HT-29 (cell line): ENCODE measurements at places on chromosomes 7 and 10. TPM values are rescaled to one million over a fixed set of nuclear protein-coding genes. Genes with fewer than 3 reads are reported as not detected.
A peak's percentile ranks its signal among the peaks of the same experiment; 100 is the strongest.

DNA sequence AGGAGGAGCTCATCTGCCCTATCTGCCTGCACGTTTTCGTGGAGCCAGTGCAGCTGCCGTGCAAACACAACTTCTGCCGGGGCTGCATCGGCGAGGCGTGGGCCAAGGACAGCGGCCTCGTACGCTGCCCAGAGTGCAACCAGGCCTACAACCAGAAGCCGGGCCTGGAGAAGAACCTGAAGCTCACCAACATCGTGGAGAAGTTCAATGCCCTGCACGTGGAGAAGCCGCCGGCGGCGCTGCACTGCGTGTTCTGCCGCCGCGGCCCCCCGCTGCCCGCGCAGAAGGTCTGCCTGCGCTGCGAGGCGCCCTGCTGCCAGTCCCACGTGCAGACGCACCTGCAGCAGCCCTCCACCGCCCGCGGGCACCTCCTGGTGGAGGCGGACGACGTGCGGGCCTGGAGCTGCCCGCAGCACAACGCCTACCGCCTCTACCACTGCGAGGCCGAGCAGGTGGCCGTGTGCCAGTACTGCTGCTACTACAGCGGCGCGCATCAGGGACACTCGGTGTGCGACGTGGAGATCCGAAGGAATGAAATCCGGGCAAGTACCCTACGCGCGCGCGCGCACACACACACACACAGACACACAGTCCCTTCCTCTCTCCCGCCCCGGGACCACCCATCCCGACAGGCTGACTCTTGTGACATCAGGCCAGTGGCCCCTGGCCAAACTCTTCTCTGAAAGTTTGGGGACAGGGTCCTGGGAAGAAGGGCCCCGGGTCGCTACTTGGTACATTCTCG lies 538 bp downstream of the TRIM8 start:
- DNase-seq = peak; percentile 86

DNA sequence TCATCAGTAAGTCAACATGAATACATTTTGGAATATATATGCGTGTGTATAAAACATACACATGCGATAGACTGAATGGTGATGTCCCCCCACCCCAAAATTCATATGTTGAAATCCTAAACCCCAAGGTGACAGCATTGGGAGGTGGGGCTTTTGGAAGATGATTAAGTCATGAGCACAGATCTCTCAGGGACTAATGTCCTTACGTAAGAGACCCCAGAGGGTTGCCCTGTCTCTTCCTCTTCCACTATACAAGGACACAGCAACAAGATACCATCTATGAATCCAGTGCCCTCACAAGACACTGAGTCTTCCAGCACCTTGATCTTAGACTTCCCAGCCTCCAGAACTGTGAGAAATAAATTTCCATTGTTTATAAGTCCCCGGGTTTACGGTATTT lies 22.5 kb downstream of the DRGX start:
- DNase-seq = no peak

DNA sequence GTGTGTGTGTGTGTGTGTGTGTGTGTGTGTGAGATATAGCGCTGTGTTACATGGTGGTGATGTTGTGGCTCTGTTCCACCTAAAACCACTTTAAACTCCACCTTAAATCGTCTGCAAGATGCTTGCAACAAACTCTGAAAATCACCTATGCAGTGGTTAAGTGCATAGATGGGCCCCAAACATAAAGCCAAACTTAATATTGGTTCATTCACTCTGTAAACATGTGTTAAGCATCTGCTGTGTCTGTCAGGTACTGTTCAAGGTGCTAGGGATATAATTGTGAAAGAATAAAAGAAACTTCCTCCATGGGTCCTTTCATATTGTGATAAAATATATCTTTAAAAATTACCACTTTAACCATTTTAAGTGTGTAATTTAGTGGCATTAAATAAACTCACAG lies 645.4 kb upstream of the SORCS1 start:
- DNase-seq = no peak

DNA sequence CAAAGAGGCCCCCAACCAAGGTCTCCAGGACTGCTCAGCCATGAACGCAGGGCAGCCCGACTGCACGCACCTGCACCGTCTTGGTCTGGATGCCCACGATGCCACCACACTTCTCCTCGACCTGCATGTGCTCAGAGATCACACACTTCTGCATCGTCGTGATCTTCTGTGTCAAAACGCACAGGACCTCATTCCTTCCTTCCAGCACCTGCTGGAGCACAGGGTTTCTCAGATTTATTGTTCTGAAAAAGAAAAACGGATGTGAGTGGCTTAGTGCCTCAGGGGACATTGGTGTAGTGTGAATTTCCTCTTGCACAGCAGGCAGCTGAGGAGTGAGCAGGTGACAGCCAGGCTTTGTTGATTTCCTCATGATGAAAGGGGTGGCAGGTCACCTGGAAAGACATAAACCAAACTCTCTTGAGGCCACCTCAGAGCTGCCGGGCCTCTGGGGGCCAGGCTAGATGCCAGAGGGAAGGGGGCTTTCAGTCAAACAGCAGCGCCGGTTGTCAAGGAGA lies 38.2 kb downstream of the GSDME start:
- no peak for DNase-seq

- DNase-seq = no peak
These were observed 22.7 kb upstream of the ZNF800 start for GRCh38 chr7:127415060-127415742.

FGFBP3 gene
- 0.92 and 0.94 TPM in 2 replicates for total RNA-seq

IPMK gene
- 3.6 and 5.0 TPM in 2 replicates for total RNA-seq
